ENCODE measurements at places on chromosomes 6 and 20. TPM values are rescaled to one million over a fixed set of nuclear protein-coding genes. Genes with fewer than 3 reads are reported as not detected.

Gene NKAPL
- 0.14 TPM for total RNA-seq

Gene FILIP1
- not detected for total RNA-seq

Gene NQO2
- total RNA-seq = 32.7 TPM

Gene CFAP61
- total RNA-seq = not detected

Gene EPPIN
- total RNA-seq = not detected

Gene NNAT
- total RNA-seq = 0.93 TPM

Gene STX11
- total RNA-seq = 34.0 TPM

Gene KIF6
- not detected for total RNA-seq

- no peaks in the 10 kb centered on the region for H3K27me3 ChIP-seq
- no peak for DNase-seq
- no peaks in the 10 kb centered on the region for H3K4me1 ChIP-seq
- H3K4me3 ChIP-seq = no peak overlapping the region
- H3K27ac ChIP-seq = no peak overlapping the region
These were observed 460.4 kb upstream of the SOX4 start for GRCh38 chr6:21132856-21133838.

GRCh38 chr6:81966968-81967367, 214.5 kb upstream of the TENT5A start:
- no peak overlapping the region for H3K4me3 ChIP-seq
- no peaks in the 10 kb centered on the region for H3K4me1 ChIP-seq
- peaks cover 9% of the 10 kb centered on the region for H3K27me3 ChIP-seq
- peaks cover 3% of the 10 kb centered on the region for H3K36me3 ChIP-seq
- DNase-seq = no peak
- H3K27ac ChIP-seq = no peak overlapping the region

GRCh38 chr6:111734068-111735061, 128.7 kb upstream of the TRAF3IP2 start:
- H3K36me3 ChIP-seq = peaks cover 36% of the 10 kb centered on the region
- H3K4me1 ChIP-seq = peaks cover 97% of the 10 kb centered on the region
- peak overlapping the region; percentile 74 for H3K27ac ChIP-seq

DNA sequence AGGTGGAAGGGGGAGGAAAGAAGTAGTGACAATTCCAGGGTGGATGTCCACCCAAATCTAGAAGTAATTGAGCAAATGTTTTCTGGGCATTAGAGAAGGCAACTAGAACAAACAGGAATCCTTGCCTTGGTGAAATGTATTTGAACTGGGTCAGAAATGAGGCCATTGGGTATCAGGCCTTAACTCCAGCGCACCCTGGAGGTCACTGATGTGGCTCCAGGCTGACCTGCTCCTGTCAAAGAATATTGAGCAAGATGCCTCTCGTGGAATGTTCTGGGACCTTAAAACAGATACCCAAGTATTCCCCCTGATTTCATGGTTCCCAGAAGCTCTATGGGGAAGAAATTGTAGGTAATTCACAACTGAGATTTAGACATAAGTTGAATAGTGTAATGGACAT, 6.9 kb downstream of the HLA-DPB1 start:
- DNase-seq = peak; percentile 30
- no peaks in the 10 kb centered on the region for H3K36me3 ChIP-seq
- H3K27me3 ChIP-seq = no peaks in the 10 kb centered on the region
- H3K27ac ChIP-seq = no peak overlapping the region
- peaks cover 14% of the 10 kb centered on the region for H3K4me1 ChIP-seq

DNA sequence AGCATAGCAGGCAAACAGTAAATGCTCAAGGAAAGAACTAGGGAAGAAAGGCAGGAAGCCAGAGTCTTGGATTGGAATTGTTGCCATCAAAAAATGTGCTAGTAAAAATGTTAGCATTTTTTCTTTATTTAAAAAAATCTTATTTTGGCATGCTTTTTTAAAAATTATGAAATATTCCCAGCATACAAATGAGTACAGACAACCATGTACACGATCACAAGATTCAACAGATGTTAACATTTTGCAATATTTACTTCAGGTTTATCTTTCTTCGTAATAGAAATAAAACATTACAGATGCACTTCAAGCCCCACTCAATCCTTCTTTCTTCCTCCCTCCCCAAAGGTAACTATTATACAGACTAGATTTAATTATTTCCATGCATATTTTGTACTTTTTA, 27.4 kb upstream of the NOP56 start:
- no peak overlapping the region for H3K4me3 ChIP-seq
- peaks cover 4% of the 10 kb centered on the region for H3K36me3 ChIP-seq
- peaks cover 15% of the 10 kb centered on the region for H3K27me3 ChIP-seq
- no peak for DNase-seq
- H3K27ac ChIP-seq = no peak overlapping the region

GRCh38 chr6:42140756-42141602, 1.4 kb downstream of the C6orf132 start:
- peak overlapping the region; percentile 18 for H3K4me3 ChIP-seq
- no peaks in the 10 kb centered on the region for H3K36me3 ChIP-seq
- H3K4me1 ChIP-seq = peaks cover 17% of the 10 kb centered on the region
- peaks cover 40% of the 10 kb centered on the region for H3K27me3 ChIP-seq
- no peak for DNase-seq

- no peak for DNase-seq
- H3K4me3 ChIP-seq = no peak overlapping the region
- H3K27me3 ChIP-seq = no peaks in the 10 kb centered on the region
- H3K4me1 ChIP-seq = no peaks in the 10 kb centered on the region
These were observed 80.2 kb downstream of the AFDN start for GRCh38 chr6:167906899-167907298.

GRCh38 chr20:5608104-5608441, 142.1 kb upstream of the SHLD1 start:
- DNase-seq = no peak
- no peaks in the 10 kb centered on the region for H3K27me3 ChIP-seq
- H3K36me3 ChIP-seq = peaks cover 20% of the 10 kb centered on the region
- H3K4me3 ChIP-seq = peak overlapping the region; percentile 99
- peaks cover 67% of the 10 kb centered on the region for H3K4me1 ChIP-seq

- H3K4me1 ChIP-seq = peaks cover 57% of the 10 kb centered on the region
- H3K27ac ChIP-seq = no peak overlapping the region
- no peaks in the 10 kb centered on the region for H3K36me3 ChIP-seq
- DNase-seq = no peak
- no peaks in the 10 kb centered on the region for H3K27me3 ChIP-seq
- H3K4me3 ChIP-seq = peak overlapping the region; percentile 45
These were observed 575 bp upstream of the MICAL1 start for GRCh38 chr6:109456111-109456583.

DNA sequence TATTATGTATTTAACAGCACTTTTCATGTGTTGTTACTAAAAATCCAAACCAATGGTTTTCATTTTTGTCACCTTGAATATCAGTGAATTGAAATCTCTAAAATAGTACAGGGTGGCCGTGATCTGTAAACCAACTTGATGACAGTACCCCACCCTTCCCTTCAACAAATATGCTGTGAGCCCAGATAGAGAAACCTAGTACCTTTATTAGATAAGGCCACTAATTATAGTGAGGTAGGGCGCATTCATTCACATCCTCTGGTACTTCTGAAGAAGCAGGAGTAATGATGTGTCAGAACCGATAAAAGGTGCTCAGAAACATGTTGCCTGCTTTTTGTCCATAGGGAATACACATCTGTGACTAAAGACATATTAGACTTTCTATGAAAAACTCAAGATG, 409.5 kb downstream of the GJA1 start:
- DNase-seq = no peak
- no peak overlapping the region for H3K27ac ChIP-seq
- H3K4me1 ChIP-seq = peaks cover 5% of the 10 kb centered on the region
- no peaks in the 10 kb centered on the region for H3K27me3 ChIP-seq
- no peak overlapping the region for H3K4me3 ChIP-seq

DNA sequence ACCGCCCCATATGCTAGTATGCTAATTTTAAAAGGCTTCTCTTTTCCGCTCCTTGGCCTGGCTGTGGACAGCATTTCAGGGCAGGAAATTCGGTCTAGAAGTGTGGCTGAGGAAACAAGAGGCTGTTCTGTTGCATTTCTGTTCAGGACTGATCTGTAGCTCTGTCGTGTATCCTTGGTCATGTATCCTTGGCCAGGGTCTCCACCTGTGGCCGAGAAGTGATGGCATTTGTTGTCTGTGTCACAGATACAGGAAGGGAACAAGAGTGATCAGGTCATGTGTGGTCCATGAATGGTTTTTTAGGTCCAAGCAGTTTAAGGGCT, 300.5 kb upstream of the SUPT3H start:
- H3K27ac ChIP-seq = no peak overlapping the region
- peaks cover 43% of the 10 kb centered on the region for H3K4me1 ChIP-seq
- no peaks in the 10 kb centered on the region for H3K27me3 ChIP-seq
- H3K36me3 ChIP-seq = peaks cover 14% of the 10 kb centered on the region
- peak overlapping the region; percentile 40 for H3K4me3 ChIP-seq

Data from activated T-cell treated with anti-CD3 and anti-CD28 coated beads, Interleukin-2, amount 50 U/mL, for 72 hours (primary cell).